A549 treated with Hydrocortisone at 1 μM for 4 hours (cell line): ENCODE measurements at places on chromosomes 5 and 9. TPM values are rescaled to one million over a fixed set of nuclear protein-coding genes. Genes with fewer than 3 reads are reported as not detected.

The FAM78A gene
- total RNA-seq = 0.27 to 0.53 TPM (median 0.38 TPM) in 5 replicates

The SLC24A2 gene
- total RNA-seq = not detected in 5 replicates

The LAMC3 gene
- 1.7 to 2.5 TPM (median 2.0 TPM) in 5 replicates for total RNA-seq

The F12 gene
- 14.2 to 24.1 TPM (median 22.1 TPM) in 5 replicates for total RNA-seq

The TNFAIP8 gene
- total RNA-seq = 12.7 to 27.4 TPM (median 15.3 TPM) in 5 replicates

The CNTNAP3B gene
- 14.9 to 15.8 TPM (median 15.1 TPM) in 5 replicates for total RNA-seq

The OR13C8 gene
- total RNA-seq = not detected in 5 replicates

The NSMF gene
- total RNA-seq = 33.9 to 42.1 TPM (median 40.2 TPM) in 5 replicates

The MEF2C gene
- 0.02 to 0.03 TPM (median 0.03 TPM) in 3 of 5 replicates, not detected in the others for total RNA-seq

The PCDHB15 gene
- total RNA-seq = 0.03 to 0.14 TPM (median 0.06 TPM) in 5 replicates

The SPINK4 gene
- total RNA-seq = not detected in 5 replicates

The CRHBP gene
- 0.16 to 0.38 TPM (median 0.32 TPM) in 3 of 5 replicates, not detected in the others for total RNA-seq

The PIP5KL1 gene
- total RNA-seq = 1.5 to 2.1 TPM (median 1.6 TPM) in 5 replicates

The COL15A1 gene
- 0.56 to 0.66 TPM (median 0.63 TPM) in 5 replicates for total RNA-seq

The RNF208 gene
- 1.2 to 1.9 TPM (median 1.7 TPM) in 5 replicates for total RNA-seq

The SLCO6A1 gene
- not detected in 5 replicates for total RNA-seq

The AQP3 gene
- total RNA-seq = 21.0 to 24.9 TPM (median 23.2 TPM) in 5 replicates

The MTREX gene
- 29.1 to 61.5 TPM (median 34.0 TPM) in 5 replicates for total RNA-seq

The SLC2A6 gene
- total RNA-seq = 16.7 to 23.1 TPM (median 19.9 TPM) in 5 replicates

The CDX1 gene
- not detected in 5 replicates for total RNA-seq

The CCDC69 gene
- total RNA-seq = 1.3 to 1.8 TPM (median 1.3 TPM) in 5 replicates

The UBE2QL1 gene
- 1.3 to 1.6 TPM (median 1.4 TPM) in 5 replicates for total RNA-seq

The BTNL9 gene
- 0.74 to 1.1 TPM (median 0.77 TPM) in 5 replicates for total RNA-seq

The SEMA6A gene
- 0.07 to 0.18 TPM (median 0.15 TPM) in 5 replicates for total RNA-seq

The PDE6A gene
- 0.22 to 0.32 TPM (median 0.25 TPM) in 5 replicates for total RNA-seq

The SEC61B gene
- total RNA-seq = 256 to 352 TPM (median 317 TPM) in 5 replicates

The PTGES gene
- total RNA-seq = 149 to 184 TPM (median 164 TPM) in 5 replicates

The XRCC4 gene
- total RNA-seq = 8.8 to 12.8 TPM (median 9.3 TPM) in 5 replicates

The FKBP15 gene
- total RNA-seq = 16.4 to 17.7 TPM (median 16.5 TPM) in 5 replicates

The PCDHGB3 gene
- 0.20 to 0.25 TPM (median 0.21 TPM) in 5 replicates for total RNA-seq

The SMIM33 gene
- not detected in 5 replicates for total RNA-seq

The ACOT12 gene
- total RNA-seq = 0.05 TPM in 1 of 5 replicates, not detected in the others
